SHP77 treated with DMSO at 0.1 percent for 48 hours (cell line): ENCODE measurements at places on chromosomes 1 and 21.

DNA sequence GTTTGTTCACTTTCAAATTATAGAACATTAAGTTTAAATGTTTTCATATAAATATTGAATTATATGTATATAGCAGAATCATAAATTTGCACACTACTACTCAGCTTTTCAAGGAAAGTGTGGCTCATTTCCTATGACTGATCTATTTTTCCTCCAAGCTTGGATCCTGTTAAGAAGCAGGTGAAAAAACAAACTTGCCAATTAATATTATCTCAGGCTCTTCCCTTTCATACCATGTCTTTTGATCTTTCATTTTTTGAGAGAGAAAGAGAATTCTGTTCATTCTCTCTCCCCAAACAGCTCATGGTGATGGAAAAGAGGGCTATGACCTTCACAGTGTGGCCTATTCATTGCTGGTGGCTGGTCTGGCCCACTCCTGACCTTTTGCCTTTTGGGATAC lies 43.7 kb downstream of the SEC16B start:
- DNase-seq = no peak

DNA sequence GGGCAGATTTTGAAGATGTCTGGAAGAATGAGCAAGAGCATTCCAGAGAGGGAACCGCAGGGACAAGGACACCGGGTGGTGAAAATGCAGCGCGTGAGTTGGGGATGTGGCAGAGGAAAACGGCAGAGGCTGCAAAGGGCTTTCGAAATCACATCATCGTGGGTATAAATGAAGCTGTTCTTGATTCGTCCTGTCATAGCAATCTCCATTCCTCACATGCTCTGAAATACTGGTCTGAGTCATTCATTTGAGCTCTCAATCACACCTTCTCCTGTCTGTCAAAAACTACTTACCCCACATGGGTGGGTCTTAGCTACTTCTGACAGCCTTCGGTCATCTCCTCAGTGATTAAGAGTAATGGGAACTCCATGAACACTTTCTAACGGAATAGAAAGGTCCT lies 81.5 kb downstream of the ERG start:
- DNase-seq = no peak

DNA sequence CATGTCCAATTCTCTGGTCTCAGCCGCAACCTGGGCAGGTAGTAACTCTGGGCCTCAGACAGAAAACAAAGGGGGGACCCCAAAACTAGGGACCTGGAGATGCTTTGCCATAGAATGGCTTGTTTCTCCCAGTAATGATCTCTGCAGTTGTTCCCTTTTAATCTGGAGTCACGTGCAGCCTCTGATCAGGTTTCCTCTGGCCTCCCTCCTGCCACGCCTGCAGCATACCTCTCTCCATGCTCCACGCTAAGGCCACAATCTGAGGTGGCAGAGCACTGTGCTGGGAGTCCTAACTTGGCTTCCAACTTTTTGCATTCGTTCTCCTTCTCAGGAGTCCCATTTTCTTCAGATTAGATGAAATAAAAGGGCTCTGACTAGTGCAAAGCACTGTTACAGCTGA lies 1.9 kb downstream of the PABPC4 start:
- DNase-seq = no peak

DNA sequence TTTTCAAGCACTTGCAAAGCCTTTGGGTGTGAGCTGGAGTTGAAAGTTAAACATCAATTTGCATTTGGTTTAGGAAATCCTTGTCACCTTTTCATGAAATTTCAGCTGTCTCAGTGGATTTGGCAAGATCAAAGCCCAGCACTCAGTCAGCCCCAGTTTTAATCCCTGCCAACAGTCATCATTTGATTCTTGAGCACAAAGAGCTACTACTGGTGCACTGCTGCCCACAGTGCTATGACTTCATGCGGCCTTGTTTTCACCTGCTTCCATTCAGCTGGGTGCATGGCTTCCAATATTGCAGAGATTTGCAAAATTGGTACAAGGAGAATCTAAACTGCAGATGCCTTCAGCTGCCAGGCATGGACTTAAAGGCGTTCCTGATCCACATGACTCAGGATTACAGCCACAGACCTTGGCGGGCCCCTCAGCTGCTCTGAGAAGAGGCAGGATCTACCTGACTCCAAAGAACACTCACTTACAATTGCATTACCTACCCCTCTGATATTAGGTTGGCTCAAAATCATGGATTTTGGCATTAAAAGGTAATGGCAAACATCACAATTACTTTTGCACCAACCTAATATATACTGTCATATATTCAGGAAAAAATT lies 259.1 kb downstream of the DSCAM start:
- no peak for DNase-seq

GRCh38 chr1:178606839-178607238 lies 93.9 kb downstream of the TEX35 start:
- no peak for DNase-seq

- no peak for DNase-seq
Observed at GRCh38 chr1:20493309-20493708, 7.3 kb upstream of the CAMK2N1 start.
